Amniotic stem cell (primary cell): ENCODE measurements at places on chromosomes 12 and 14.

GRCh38 chr14:67764496-67764895 lies 51.9 kb downstream of the ZFYVE26 start:
- no peak for DNase-seq

DNA sequence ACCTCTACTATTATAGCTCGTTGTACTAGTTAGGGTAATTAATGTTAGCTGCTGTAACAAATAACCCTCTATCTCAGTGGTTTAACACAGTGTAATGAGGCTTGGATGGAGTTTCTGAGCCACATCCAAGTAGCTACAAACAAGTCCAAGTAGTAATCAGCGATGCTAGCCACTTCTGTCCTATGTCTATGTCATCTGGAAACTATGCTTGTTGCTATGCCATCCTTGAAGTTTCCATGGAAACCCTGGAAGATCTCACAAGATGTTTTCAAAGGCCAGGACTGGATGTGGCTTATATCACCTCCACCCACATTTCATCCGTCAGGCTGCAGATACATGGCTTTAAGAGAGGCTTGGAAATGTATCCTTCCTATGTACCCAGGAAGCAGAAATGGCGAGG lies 422.1 kb downstream of the AACS start:
- no peak for DNase-seq

GRCh38 chr14:37035401-37035800 lies 137.0 kb downstream of the SLC25A21 start:
- no peak for DNase-seq

DNA sequence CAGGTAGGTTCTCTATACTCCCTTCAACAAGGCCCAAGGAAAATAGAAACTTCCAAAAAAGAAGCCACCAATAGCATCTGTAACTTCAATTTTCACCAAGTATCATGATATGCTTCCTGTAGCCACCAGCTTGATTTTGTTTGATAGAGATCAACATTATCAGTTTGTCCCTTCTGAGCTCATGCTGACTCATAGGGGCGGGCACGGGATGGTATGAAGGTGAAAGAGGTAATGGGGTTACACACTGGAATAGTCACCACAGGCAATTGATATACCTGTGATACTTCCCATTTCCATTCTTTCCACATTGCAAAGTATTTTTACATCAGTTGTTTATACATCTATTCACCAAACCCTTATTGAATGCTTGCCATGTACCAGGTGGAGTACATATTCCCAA lies 134.1 kb downstream of the KCNA5 start:
- no peak for DNase-seq

DNA sequence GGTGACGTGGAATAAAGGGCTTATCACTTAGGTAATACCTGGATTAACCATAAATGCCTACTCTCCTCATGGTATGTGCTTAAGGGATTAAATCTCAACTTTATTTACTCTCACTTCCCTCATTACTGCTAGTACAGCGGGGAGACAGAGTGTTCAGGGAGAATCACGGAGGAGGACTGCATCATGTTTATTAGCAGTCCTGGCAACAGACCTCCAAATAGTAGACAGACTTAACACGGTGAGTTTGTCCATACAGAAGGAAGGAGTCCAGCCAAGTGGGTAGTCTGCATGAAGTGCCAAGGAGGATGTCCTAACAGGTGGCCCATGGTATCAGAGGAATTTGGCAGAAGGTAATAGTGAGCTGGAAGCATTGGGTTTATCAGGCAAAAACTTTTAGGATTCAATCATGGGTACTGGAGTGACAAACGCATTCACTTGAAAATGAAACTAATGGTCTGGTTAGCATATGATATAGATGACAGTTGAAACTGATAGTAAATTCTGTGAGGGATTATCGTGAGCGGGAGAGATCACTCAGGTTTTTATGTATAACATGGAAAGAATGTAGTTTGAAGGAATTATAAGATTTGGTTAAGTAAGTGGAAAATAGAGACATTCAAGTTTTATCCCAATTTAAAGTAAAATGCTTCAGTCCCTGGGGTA lies 471.8 kb downstream of the TMEM117 start:
- DNase-seq, result no peak

DNA sequence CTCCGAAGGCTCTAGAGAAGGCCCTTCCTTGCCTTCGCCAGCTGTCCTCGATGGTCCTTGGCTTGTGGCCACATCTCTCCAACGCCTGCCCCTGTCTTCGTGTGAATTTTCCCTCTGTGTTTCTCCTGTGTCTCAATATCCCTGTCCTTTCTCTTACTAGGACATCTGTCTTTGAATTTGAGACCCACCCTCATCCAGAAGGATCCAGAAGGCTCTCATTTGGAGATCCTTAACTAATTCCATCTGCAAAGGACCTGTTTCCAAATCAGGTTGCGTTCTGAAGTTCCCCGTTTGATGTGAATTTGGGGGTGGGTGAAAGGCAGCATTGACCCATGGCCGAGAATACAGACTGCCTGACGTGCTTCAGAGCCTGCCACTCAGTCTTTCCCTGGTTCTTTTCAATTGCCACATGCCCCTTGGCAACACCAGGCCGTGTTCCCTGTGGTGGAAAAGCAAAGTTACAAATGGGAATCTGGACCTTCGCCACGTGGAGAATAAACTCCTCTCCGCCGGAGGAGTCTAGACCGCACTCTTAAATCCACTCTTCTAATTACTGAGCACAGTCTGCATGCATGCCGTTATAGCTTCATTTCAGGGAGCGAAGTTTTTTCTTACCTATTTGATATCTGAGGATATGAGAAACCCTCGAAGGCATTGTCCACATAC lies 158.8 kb downstream of the TMEM132C start:
- DNase-seq, result no peak

- no peak for DNase-seq
Observed at GRCh38 chr14:91284791-91285548, 40.5 kb upstream of the GPR68 start.

- DNase-seq, result no peak
Observed at GRCh38 chr12:65280306-65280705, 1.8 kb downstream of the MSRB3 start.

DNA sequence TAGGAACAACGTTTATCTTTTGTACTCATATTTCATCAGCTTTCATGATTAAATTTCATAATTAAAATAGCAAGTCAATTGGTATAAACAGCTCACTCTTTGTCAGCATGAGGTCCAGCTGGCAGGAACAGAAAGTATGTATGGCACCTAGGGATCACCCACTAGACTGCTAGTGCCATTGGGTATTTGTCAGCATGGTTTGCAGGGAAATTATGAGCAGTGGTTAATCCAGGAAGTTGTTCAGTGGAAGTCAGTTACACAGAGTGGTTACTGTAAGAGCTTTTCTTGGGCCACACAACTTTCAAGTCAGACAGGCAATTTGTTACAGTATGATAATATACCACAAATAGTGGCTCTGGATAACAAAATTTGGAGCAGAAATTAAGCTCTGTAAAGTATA lies 340.3 kb upstream of the RGS6 start:
- peak; percentile 52 for DNase-seq

GRCh38 chr12:62720661-62721330 lies 214.2 kb downstream of the PPM1H start:
- no peak for DNase-seq

DNA sequence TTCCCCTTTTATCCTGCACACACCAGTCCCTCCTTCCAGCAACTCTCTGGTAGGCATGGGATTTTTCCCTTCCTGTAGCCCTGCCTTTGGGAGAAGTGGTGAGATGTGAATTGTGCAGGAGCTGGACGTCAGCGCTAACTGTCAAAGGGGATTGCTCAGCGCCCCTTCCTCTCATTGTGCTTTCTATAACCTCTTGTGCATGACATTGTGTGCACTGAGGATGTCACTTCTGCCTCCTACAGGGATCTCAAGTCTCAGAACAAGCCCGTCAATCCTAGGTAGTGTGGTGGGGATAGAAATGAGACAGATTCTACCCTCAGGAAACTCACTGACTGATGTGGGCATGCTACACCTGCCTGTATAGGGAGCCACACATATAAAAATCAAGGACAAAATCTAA lies 8.7 kb downstream of the KCNA5 start:
- DNase-seq, result no peak

DNA sequence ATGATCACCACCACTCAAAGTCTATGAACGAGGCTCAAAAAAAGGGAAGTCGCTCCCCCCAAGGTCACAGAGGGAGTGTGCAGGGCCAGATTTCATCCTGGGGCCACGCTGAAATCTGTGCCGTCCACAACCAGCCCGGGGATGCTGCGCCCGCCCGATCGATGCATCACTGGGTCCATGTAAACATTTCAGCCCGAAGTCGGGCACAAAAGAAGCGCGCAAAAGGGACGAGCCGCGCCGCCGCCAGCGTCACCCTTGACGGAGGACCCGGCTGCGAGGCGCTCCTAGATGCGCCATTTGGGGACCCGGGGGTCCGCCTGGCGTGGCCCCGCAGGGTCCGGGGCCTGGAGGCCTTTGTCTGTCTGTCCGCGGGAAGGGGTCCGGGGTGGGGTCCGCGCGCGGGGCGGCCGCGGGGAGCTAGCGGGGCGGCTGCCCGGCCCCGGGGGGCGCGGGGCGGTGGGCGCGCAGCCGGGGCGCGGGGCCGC lies 503 bp downstream of the FBXO21 start:
- DNase-seq, result no peak

DNA sequence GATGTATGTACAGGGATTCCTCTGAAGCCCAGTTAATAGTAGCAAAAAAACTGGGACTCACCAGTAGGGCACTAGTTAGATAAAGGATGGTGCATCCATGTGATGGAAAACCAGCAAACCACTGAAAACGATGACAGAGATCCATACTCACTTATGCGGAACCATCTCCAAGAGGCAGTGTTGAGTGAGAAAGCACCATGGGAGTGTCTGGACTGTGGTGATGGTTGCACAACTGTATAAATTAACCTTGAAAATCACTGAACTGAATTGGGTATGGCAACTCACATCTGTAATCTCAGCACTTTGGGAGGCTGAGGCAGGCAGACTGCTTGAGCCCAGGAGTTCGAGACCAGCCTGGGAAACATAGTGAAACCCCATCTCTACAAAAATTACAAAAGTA lies 53.6 kb upstream of the ZFP36L1 start:
- no peak for DNase-seq

DNA sequence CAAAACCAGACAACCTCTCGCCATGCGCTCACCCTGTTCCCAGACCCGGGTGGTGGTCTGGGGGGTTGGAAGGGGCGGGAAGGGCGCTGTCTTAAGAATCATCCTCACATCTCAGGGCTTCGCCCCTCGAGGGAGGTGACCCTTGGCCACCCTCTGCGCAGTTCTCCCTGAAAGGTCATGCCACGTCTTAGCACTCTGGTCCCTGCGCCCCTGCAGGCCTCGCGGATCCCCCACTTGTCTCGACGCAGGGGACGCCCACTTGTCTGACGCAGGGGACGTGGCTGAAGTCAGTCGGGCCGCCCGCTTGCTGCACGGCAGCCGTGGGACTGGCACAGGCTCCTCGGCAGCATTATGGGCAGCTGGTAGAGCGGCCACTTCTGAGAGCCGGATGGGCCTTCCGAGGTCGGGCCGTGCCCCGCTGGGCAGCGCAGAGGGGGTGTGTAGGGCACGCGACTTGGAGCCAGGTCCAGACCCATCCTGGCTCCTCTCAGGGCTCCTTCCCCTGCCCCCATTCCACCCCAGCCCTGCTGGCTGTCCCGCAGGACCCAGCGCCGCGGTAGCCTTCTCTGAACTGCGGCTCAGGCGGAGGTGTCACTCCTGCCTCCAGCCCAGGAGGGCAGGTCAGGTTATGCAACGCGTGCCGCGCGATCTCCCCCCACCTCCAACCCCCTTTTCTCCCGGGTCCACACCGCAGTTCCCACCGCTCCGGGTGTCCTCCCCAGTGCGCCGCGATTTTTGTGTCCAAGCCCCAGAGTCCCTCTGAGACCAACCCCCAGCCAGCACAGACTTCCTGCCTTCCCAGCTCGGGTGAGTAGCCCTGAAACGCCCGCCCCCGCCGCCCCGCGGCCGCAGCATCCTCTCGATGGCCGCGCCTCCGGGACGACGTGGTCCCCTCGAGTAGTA lies 40.9 kb upstream of the CAPRIN2 start:
- DNase-seq, result peak; percentile 79

DNA sequence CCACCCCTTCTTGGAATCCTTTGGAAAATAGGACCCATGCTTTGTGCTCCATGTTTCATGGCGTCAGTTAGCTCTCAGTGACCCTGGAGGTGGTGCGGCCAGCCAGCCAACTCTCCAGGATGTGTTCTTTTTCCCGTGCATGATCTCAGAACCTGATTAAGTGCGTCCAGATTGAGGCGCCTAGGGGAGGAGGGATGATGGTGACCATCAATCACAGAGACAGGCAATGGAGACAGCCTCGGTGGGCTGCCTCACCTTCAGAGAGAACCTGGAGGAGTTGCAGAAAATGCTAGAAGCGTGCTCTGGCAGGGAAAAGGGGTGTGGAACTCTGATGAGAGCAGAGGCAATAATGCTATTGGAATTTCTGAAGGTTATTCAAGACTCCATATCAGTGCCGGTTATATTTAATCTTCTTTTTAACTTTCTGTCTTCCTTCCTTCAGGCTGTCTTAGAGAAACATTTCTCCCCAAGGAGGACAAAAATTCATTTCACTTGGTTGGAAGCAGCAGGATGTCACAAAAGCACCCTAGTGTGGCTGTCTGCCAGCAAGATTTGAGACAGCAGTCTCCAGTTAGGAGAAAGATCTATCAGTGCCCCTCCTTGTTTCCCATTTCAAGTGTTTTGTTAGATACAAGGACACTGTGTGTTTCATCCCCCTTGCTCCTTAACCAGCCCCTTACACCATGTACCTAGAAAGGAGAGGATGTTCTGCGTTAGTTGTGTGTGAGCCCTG lies 53.3 kb upstream of the IGF1 start:
- no peak for DNase-seq

- DNase-seq, result no peak
Observed at GRCh38 chr14:25053585-25053984, 3.6 kb upstream of the STXBP6 start.

GRCh38 chr14:68380329-68380741 lies 412.5 kb downstream of the ZFP36L1 start:
- DNase-seq, result no peak

DNA sequence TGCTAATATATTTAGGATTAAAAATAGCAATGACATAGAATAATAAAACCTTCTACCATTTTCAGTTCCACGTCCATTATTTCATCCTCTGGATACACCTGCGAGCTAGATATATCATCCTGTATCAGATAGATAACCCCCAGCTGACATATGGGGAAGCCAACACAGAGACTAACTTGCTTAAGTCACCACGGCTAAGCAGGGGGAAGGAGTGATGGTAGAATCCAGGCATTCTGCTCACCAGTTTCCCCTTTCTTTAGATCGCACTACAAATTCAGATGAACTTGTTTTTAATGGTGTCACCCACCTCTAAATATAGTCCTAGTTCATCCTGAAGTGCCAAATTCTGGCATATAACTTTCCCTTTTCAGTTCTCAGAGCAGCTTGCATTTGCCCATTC lies 110.1 kb downstream of the TXNDC16 start:
- DNase-seq, result no peak

GRCh38 chr12:101501410-101501995 lies 26.4 kb downstream of the SPIC start:
- DNase-seq, result no peak

- no peak for DNase-seq
Observed at GRCh38 chr14:80933282-80933681, 8.3 kb downstream of the CEP128 start.

GRCh38 chr12:106084014-106084671 lies 54.6 kb downstream of the NUAK1 start:
- no peak for DNase-seq

- no peak for DNase-seq
Observed at GRCh38 chr12:132084621-132085290, 59.4 kb downstream of the DDX51 start.
